ENCODE measurements at places on chromosomes 3 and 15.
A peak's percentile ranks its signal among the peaks of the same experiment; 100 is the strongest.

DNA sequence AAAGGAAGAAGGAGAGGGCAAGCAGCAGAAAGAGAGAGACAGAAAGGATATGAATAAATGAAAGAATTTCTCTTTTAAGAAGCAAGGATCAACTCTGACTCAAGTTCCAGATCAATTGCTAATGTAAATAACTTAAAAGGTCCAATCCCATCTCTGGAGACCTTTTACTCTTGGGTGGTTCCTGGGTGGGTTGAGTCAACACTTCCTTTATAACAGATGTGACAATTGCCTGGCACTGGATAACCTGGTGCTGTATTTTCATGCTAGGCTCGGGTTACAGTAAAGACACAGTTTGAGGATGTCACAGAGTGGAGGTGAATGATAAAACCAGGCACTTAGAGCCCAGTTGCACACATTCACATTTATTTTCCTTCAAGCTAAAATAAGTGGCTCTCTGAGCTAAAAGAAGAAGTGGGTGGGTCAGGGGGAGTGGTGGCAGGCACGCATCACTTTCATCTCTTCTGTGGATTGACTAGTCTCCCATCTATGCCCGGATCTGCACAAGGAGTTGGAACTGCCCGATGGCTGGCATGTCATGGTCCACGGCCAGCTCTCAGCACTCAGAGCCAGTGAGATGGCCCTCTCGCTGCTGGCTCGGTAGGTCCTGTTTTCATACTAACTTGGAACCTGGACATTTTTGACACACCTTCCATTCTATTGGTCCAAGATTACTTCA is 465.8 kb downstream of the FOXP1 start:
- no peak for DNase-seq

GRCh38 chr3:117393119-117393518 is 683.5 kb downstream of the TUSC7 start:
- DNase-seq = no peak

DNA sequence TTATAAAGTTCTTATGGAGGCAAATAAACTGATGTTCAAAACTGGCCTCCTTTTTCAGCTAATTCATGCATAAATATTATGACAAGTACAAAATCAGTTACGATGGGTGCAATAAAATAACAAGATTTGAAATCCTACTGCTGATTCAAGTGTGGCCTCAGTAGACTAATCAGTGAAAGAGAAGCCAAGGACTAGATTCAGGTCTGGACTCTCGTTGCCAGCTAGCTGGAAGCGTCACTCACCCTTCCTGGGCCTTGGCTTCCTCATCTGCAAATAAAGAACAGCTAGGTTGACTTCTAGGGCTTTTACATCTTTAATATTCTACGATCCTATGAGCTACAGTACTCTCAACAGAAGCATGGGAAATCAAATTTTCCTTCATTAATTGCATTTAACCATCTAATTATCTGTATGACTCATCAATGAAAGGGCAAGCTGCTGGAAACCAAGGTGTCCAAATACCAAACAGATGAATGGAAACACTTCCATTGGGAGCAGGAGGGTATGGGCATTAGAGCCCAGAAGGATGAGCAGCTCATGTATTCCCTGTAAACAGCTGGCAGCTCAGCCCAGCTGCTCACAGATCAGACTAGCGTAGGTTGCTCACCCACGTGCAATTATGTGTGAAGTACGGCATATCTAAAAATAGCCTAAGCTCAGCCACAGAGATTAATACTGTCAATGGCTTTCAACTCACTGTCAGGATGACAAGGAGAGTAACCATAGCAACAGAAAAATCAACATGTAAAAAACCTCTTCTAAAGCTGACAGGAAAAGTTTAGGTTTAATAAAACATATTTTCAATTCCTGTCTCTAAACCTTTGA is 294.8 kb downstream of the PLCL2 start:
- DNase-seq = no peak

- DNase-seq = no peak
Measured at GRCh38 chr3:66014056-66014455, 24.7 kb downstream of the MAGI1 start.

- no peak for DNase-seq
Measured at GRCh38 chr3:179016979-179017670, 54.5 kb downstream of the ZMAT3 start.

GRCh38 chr3:81989758-81990157 is 228.3 kb upstream of the GBE1 start:
- DNase-seq = no peak

DNA sequence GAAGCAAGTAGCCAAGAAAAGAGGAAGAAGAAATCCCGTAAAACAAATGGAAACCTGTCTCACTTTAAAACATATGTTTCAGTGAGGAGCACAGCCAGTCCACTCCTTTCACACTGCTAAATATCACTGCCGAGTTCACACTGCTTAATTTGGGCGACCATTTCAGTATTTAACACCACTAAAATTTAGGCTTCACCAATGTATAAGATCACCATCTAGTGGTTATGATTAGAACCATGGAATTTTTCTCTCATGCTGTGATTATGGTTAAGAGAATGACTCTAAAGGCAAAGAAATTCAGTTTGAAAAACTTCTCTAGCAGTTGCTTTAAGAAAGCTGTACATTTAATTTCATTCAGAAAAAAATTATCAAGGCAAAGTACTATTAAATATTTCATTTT is 16.6 kb downstream of the SLC4A7 start:
- DNase-seq = peak; percentile 50

- DNase-seq = peak; percentile 81
Measured at GRCh38 chr15:32861761-32862160, 144.0 kb downstream of the GREM1 start.

- DNase-seq = no peak
Measured at GRCh38 chr3:128484404-128485281, 8.4 kb downstream of the GATA2 start.

- DNase-seq = no peak
Measured at GRCh38 chr3:5110337-5110736, 11.8 kb upstream of the ARL8B start.

- no peak for DNase-seq
Measured at GRCh38 chr3:183349421-183350157, 78.8 kb downstream of the MCF2L2 start.

DNA sequence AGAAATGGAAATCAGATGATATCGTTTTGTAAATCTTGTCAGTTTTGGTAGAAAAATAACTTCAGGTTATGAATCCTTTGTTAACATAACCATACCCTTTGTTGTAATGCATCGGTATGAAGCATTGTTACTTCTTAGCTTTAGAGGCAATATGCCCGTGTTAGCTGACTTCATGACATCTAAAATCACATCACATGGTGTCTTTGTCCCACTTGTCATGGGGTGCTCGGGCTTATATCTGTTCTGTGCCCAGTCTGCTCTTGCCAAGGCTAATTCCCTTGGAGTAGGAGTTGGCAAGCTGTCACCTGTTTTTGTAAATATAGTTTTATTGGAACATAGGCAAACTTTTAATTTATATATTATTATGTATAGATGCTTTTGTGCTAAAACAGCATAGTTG is 39.6 kb downstream of the SLC25A26 start:
- DNase-seq = no peak
